Activated T-helper 2 cell treated with anti-CD3 and anti-CD28 coated beads, Interferon-gamma antibody, Interleukin-2, Interleukin-4, amounts not matched to agents 10 μg/mL and 5 μg/mL and 100 μg/mL, durations not matched to agents 14 hours and 24 hours and 36 hours (primary cell): ENCODE measurements at places on chromosomes 2 and 18.
A peak's percentile ranks its signal among the peaks of the same experiment; 100 is the strongest.

DNA sequence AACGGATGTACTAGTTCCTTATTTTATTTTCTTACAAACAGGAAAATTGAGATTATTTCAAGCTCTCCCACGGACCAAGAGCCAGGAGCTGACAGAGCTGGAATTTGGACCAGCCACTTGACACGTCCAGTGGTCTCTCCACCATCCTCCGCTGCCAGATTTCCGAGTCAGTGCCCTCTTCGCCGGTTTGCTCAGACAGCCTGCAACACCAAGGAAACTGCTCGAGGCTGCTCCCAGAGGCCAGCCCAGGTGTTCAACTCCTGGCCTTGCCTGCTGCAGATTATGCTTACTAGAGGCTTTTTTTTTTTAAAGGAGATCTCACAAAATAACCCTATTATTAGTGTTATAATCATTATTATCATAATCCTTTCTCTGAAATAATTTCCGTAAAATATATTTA, 779.8 kb downstream of the RNF144A start:
- H3K27ac ChIP-seq, result no peak overlapping the region
- H3K4me1 ChIP-seq, result peaks cover 30% of the 10 kb centered on the region
- peaks cover 3% of the 10 kb centered on the region for H3K36me3 ChIP-seq
- no peak overlapping the region for H3K4me3 ChIP-seq
- no peak for DNase-seq

DNA sequence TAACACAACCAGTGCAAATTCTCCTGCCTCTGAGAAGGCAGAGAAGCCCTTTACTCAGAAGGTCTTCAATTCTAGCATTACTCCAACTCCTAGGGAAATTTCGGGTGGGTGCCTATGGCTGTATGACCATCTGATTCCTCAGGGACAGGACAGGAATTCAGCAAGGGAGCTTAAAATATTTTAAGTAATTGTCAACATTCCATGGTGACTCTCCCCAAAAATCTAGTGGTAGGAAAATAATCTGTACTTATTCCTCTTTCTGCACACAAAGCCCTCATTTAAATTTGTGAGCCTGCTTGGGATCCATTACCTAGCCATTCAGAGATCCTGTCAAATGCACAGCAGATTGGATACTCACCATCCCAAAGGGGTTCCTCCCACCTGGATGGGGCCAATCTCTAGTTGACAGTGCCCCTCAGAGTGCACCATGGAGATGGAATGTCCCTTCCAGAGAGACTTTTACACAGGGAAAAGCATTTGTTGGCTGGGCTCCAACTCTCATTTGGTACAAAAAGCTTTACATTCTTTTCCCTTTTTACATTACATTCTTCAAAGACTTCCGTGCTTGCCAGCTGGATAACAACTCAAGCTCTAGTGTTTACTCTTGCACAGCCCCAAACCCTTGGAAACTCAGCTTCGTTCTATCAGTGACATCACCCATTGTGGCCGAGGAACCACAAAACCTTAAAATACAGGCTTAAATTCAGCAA, 3.1 kb upstream of the TMEM150A start:
- no peak for DNase-seq
- no peak overlapping the region for H3K27ac ChIP-seq
- peaks cover 14% of the 10 kb centered on the region for H3K4me1 ChIP-seq
- H3K4me3 ChIP-seq, result no peak overlapping the region

- no peak overlapping the region for H3K27ac ChIP-seq
- H3K4me3 ChIP-seq, result no peak overlapping the region
- no peaks in the 10 kb centered on the region for H3K27me3 ChIP-seq
- H3K36me3 ChIP-seq, result no peaks in the 10 kb centered on the region
- no peak for DNase-seq
Observed at GRCh38 chr18:40810372-40810771, 1144.7 kb upstream of the PIK3C3 start.

- H3K36me3 ChIP-seq, result no peaks in the 10 kb centered on the region
- H3K4me3 ChIP-seq, result no peak overlapping the region
Observed at GRCh38 chr2:71550801-71551630, 97.7 kb downstream of the DYSF start.

DNA sequence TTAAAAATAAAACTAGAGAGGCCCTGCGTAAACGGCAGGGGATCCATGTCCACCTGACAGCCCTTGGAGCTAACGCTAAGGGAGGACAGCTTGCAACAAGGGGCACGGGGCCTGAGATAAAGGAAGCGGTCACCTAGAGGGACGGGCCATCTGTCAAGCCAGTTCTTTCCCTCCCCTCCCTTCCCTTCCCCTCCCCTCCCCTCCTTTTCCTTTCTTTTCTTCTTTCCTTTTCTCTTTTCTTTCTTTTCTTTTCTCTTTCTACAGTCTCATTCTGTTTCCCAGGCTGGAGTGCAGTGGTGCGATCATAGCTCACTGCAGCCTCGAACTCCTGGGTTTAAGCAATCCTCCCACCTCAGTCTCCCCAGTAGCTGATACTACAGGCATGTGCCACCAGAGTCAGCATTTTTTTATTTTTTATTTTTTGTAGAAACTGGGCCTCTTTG, 34.5 kb upstream of the CTAGE1 start:
- H3K4me1 ChIP-seq, result no peaks in the 10 kb centered on the region
- no peaks in the 10 kb centered on the region for H3K36me3 ChIP-seq
- no peak for DNase-seq
- no peak overlapping the region for H3K27ac ChIP-seq
- no peaks in the 10 kb centered on the region for H3K27me3 ChIP-seq

- H3K27me3 ChIP-seq, result peaks cover 47% of the 10 kb centered on the region
- peaks cover 21% of the 10 kb centered on the region for H3K4me1 ChIP-seq
- H3K27ac ChIP-seq, result no peak overlapping the region
- peaks cover 3% of the 10 kb centered on the region for H3K36me3 ChIP-seq
Observed at GRCh38 chr18:57839942-57840381, 36.8 kb upstream of the ATP8B1 start.

GRCh38 chr18:26792661-26793060, 72.8 kb downstream of the AQP4 start:
- no peak for DNase-seq
- no peaks in the 10 kb centered on the region for H3K4me1 ChIP-seq
- no peak overlapping the region for H3K27ac ChIP-seq
- no peak overlapping the region for H3K4me3 ChIP-seq
- H3K27me3 ChIP-seq, result peaks cover 2% of the 10 kb centered on the region

DNA sequence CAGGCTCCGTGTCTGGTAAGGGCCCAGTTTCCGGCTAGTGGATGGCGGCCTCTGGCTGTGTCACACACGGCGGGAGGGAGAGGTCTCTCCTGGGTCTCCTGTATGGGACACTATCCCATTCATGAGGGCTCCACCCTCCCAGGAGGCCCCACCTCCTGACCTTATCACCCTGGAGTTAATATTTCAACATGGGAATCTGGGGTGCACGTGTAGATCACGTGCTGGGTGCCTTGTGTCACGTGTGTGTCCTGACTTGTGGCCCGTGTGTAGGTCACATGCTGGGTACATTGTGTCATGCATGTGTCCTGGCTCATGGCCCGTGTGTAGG, 9.9 kb downstream of the NEU4 start:
- peaks cover 2% of the 10 kb centered on the region for H3K27me3 ChIP-seq
- H3K27ac ChIP-seq, result no peak overlapping the region
- H3K36me3 ChIP-seq, result peaks cover 3% of the 10 kb centered on the region
- peak; percentile 3 for DNase-seq

GRCh38 chr2:887639-888038, 63.0 kb upstream of the SNTG2 start:
- H3K27me3 ChIP-seq, result peaks cover 12% of the 10 kb centered on the region
- H3K36me3 ChIP-seq, result no peaks in the 10 kb centered on the region
- DNase-seq, result no peak
- H3K4me3 ChIP-seq, result no peak overlapping the region
- no peaks in the 10 kb centered on the region for H3K4me1 ChIP-seq

- peaks cover 28% of the 10 kb centered on the region for H3K4me1 ChIP-seq
- H3K4me3 ChIP-seq, result no peak overlapping the region
- H3K27me3 ChIP-seq, result peaks cover 6% of the 10 kb centered on the region
- peaks cover 14% of the 10 kb centered on the region for H3K36me3 ChIP-seq
- peak overlapping the region; percentile 95 for H3K27ac ChIP-seq
Observed at GRCh38 chr2:148602885-148603561, 41.5 kb upstream of the EPC2 start.

DNA sequence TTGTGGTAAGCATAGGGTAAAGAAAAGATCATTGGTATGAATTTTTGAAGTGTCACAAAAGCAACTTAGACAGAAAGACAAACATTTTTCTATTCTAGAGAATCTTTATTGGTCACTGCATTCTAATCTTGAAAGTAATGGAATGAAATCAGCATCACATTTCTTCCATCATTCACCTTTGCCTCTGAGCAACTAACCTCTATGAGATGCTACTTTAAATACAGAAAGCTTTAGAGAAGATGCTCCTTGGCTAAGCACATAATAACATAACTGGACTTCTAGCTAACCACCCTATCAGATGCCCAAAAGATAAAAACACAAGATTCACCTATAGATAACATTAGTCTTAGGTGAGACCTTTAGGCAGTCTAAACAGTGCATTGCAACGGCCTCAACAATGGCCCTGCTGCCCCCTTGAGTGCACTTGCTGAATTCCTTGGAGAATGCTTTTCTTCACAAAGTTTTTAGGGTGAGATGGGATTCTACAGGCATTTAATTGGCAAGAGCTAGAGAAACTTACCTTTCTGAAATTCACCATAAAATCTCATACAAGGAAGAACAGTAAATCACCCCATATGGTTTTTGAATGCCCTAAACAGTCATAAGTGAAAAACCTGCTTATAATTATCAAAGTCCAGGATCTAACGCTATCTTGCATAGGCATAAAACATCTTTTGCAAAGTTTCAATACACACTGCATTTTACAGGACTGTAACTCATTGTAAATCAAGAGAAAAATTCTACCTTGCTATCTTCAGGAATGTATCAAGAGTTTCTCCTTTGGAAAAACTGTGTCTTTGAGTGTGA, 791.3 kb upstream of the CHAC2 start:
- no peaks in the 10 kb centered on the region for H3K27me3 ChIP-seq
- peaks cover 5% of the 10 kb centered on the region for H3K4me1 ChIP-seq
- no peaks in the 10 kb centered on the region for H3K36me3 ChIP-seq
- peak overlapping the region; percentile 8 for H3K27ac ChIP-seq
- no peak overlapping the region for H3K4me3 ChIP-seq

DNA sequence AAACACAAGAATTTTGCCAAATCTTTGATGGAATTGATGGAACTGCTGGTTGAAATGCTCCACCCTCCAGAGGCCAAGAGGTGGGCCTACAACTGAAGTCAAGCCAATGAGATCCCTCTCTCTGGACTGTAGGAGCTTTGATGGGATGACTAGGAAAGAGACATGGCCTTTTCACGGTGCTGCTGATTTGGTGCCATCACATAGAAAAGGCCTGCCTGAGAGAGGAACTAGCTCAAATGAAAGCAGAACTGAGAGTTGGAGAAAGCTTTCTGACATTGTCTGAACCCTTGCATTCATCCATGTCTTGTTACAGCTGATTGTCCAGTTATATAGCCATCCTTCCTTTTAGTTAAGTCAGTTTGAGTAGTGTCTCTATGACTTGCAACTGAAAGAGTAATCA, 283.8 kb upstream of the LYPD1 start:
- no peak overlapping the region for H3K27ac ChIP-seq
- no peaks in the 10 kb centered on the region for H3K36me3 ChIP-seq
- H3K4me3 ChIP-seq, result no peak overlapping the region
- peaks cover 3% of the 10 kb centered on the region for H3K4me1 ChIP-seq

DNA sequence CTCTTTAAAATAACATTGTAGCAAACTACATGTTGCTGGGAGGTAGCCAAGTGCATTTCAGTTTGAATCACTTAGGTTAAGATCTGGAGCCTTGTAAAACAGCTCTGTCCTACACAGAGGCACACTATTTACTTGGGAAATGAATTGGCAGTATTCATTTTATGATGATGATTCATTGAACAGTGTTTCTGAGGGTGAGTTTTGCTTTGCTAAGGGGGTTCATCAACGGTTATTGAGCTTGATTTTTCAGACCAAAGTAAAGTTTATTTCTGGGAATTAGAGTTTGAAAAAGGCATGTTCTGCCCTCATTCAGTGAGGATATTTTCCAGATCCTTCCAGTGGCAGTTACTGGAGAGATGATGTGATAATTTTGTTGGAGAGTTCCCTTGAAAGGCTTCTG, 55.6 kb downstream of the CCDC85A start:
- no peaks in the 10 kb centered on the region for H3K27me3 ChIP-seq
- no peaks in the 10 kb centered on the region for H3K4me1 ChIP-seq
- no peak for DNase-seq
- H3K36me3 ChIP-seq, result no peaks in the 10 kb centered on the region
- H3K4me3 ChIP-seq, result no peak overlapping the region
- no peak overlapping the region for H3K27ac ChIP-seq

DNA sequence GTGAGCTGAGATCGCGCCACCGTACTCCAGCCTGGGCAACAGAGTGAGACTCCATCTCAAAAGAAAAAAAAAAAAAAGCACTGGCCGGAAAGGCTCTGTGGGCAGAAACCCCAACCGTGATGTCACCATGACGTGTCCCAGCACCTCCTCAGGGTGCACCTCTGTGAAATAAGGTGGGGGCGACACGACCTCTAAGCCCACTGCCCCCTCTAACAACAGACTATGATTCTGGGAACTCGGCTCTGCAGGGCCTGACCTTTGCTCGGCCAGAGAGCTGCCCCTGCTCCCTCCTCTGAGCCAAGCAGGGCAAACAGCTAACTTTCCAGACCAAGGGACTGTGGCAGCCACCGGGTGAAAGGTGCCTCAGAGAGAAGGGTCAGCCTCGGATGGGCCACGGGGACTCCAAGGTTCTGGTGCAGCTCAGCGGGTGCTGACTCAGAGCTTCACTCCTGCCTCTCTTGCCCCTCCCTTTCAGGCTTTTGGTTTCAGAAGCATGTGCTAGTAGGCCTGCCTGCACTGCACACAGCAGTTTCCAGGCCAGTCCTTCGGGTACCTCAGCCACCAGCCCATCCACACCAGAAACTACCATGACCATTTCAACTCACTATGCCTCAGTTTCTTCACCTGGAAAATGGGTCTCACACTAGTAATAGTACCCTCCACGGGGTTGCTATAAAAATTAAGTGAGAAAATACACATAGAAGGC, 8.0 kb downstream of the TMBIM1 start:
- H3K4me3 ChIP-seq, result peak overlapping the region; percentile 30
- H3K27me3 ChIP-seq, result no peaks in the 10 kb centered on the region
- H3K4me1 ChIP-seq, result peaks cover 48% of the 10 kb centered on the region
- H3K27ac ChIP-seq, result peak overlapping the region; percentile 98
- H3K36me3 ChIP-seq, result peaks cover 48% of the 10 kb centered on the region

GRCh38 chr18:27606741-27607140, 421.6 kb upstream of the CHST9 start:
- no peaks in the 10 kb centered on the region for H3K27me3 ChIP-seq
- H3K36me3 ChIP-seq, result no peaks in the 10 kb centered on the region
- no peaks in the 10 kb centered on the region for H3K4me1 ChIP-seq
- H3K27ac ChIP-seq, result no peak overlapping the region

DNA sequence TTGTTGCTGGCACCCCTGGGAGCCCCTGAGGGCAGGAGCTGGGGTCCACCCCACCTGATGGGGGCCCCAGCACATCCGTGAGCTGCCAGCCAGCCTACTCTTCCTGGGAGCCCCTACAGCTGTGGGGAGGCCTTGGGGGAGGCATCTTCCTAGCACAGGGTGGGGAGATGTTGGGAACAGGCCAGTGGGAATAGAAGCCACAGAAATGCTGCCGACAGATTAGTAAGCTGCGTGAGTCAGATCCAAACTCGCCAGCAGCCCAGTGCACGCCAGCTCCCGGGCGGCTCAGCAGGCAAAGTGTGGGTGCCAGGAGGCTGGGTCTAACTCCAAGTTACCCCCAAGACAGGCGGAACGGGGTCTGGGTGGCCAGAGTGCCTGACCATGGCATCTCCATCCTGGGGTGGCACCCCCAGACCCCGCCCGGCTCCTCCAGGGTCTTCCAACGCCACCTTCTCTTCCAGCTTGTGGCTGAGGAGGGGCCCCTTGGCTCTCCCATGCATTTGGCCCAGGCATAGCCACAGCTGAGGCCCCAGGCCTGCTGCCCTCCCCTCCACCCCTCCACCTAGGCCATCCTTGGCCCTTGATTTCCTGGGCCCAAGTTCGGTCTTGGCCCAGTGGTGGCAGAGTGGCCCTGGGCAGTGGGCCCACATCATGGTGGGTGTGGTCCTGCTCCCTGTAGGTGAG, 15.3 kb downstream of the CROCC2 start:
- peaks cover 3% of the 10 kb centered on the region for H3K27me3 ChIP-seq
- H3K4me3 ChIP-seq, result no peak overlapping the region
- H3K27ac ChIP-seq, result no peak overlapping the region
